Stimulated activated CD8-positive, alpha-beta memory T cell treated with anti-CD3 and anti-CD28 coated beads, Interleukin-12 subunit alpha, Interleukin-12 subunit beta, amount 100 ng/mL, for 4 hours (primary cell): ENCODE measurements at places on chromosomes 3 and 15.
A peak's percentile ranks its signal among the peaks of the same experiment; 100 is the strongest.

- no peak for DNase-seq
Measured at GRCh38 chr3:110656394-110657025, 415.1 kb upstream of the NECTIN3 start.

DNA sequence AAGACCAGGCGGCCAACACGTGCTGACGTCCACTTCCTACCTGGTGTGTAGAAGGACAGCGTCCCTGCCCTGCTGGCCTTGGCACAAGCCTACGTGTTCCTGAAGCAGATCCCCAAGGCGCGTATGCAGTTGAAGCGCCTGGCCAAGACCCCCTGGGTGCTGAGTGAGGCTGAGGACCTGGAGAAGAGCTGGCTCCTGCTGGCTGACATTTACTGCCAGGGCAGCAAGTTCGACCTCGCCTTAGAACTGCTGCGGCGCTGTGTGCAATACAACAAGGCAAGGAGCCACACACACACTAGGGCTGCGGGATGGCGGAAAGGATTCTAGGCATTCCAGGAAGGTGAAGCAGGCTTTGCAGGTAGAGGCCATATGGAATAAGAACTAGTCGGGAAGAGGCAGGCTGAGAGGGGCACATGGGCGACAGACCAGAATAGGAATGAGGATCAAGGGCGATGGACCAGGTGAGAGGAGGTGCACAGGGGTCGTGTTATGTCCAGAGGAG is 15.9 kb downstream of the CSRNP1 start:
- no peak for DNase-seq

DNA sequence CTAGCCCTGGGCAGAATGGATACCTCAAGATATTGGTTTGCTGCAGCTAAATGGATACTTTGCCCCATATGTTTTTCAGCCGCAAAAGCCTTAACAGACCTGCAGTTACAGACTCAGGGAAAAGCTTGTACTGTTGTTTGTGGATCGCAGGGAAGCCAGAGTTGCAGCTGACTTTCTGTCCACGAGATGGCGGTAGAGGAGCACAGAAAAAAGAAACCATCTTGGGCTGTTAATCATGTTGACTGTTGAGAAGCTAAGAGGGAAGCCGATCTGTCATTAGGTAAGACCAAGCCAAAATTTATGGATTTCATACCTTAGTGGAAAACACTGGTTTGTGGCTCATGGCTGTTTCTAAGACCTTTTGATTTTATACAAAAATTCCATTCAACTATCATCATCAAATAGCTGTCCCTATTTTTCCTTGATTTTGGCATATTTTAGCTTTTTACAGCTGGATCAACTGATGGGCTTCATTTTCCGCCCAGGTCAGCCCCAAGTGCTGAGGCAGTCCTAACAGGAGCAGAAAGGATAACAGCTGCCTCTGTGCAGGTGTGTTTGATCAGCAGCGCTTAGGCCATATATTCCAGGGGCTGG is 205.7 kb upstream of the ZPLD1 start:
- DNase-seq, result peak; percentile 46

GRCh38 chr15:28068930-28069329 is 30.2 kb downstream of the OCA2 start:
- no peak for DNase-seq

GRCh38 chr3:157166561-157166960 is 6.6 kb upstream of the CCNL1 start:
- DNase-seq, result no peak

DNA sequence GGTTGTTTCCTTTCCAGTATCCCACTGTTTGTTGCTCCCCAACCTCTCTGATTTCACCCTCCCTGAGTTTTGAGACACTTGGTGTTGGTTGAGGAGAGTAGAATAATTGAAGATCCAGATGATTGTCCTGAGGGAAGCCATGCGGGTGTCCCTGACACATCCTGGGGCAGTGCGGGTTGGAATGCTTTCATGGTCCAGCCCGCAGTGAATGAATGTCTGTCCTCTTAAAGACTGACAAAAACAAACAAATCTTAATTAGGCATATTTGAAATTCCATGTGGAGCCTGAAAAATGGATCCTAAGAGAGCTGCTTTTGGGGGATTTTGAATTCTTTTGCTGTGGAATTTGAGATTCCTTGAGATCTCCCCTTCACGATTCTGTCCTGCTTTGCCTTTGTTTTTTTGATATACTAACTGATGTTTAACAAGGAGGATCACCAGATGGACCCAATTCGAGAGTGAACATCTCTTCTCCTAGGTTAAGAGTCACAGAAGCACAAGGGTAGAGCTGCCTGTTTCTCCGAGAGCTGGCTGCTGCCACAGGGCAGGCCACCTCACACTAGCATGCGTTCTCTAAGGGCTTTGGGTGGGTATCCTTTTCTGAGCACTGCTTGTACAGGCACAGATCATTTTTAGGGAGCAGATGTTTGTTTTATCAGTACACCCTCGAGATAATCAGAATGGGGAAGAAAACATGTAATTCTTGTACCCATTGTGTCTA is 47.4 kb downstream of the GPR171 start:
- DNase-seq, result no peak

- no peak for DNase-seq
Measured at GRCh38 chr15:58221591-58222241, 83.5 kb downstream of the AQP9 start.

- peak; percentile 3 for DNase-seq
Measured at GRCh38 chr3:106609666-106610301, 741.0 kb upstream of the CBLB start.

GRCh38 chr15:76932135-76932966 is 802 bp downstream of the RCN2 start:
- DNase-seq, result no peak

DNA sequence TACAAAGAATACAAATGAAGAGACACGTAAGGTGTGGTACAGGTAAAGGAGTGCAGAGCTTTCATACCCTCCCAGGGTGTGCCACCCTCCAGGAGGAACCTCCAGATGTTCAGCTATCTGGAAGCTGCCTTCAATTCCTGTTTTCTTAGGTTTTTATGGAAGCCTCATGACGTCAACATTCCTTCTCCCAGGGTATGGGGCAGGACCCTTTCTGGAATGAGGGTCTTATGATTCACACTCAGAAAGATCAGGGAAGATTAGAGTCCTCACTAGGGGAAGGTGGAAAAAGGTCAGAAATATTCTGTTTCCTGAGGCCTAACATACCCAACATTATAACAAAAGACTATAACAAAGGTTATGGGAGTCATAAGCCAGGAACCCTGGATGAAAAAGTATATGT is 99.8 kb upstream of the PLCL2 start:
- no peak for DNase-seq
